Endothelial cell of umbilical vein (primary cell): ENCODE measurements at places on chromosomes 6 and 20.

GRCh38 chr6:149964308-149965193 lies 808 bp downstream of the ULBP1 start:
- peak; percentile 28 for DNase-seq

GRCh38 chr20:40571639-40572038 lies 117.4 kb downstream of the MAFB start:
- DNase-seq: no peak

DNA sequence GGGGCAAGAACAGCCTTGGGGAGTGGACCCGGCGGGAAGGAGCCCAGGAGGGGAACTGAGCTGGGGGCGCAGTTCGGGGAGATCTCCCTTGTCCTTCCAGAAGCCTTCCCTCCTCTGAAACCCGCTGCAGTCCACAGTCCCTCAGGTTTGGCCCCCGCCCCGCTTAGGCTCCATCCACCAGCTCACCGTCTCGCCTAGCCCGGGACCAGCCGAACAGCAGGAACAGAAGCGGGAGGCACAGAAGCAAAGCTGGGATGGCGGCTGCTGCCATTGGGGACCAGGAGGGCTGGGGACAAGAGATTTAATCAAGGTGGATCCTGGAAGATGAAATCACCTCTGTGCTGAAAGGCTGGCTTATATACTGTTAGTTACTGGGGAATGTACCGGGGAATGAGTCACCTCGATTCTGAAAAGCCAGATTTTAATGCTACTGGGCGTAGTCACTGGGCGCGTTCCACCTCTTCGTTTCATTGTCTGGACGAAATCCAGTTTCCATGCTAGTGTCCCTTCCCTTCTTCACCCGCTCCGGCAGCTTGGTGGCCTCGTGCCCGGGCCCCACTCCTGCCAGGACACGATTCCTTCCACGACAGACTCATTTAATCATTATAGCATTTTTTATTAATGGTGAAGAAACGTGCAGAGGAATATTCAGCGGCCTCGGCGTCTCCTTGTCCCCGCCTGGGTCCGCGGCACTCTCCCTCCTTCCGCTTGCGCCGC lies at the start of gene RAET1L:
TSS of gene RAET1L (minus strand) at position 332 of the 717 bp plus-strand sequence. CDS start at position 271, 61 bp downstream.
- DNase-seq: peak; percentile 35

GRCh38 chr6:165236326-165236725 lies 73.1 kb downstream of the C6orf118 start:
- no peak for DNase-seq

DNA sequence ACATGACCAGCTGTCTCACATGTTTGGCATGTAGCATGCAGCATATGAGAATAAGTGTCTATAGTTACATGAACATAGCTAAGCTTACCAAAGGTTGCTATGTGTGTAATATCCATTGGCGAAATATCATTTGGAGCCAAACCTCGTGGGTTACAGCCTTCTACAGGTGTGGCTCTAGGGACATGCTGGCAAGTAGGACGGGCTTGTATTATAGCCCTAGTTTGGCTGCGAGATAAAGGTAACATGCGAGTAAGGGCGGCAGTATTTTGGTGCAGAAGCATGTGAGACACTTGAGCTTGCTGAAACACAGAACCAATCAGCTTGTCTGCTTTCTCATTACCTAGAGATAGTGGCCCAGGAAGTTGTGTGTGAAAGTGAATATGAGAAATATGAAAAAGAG lies 6.5 kb upstream of the ABHD12 start:
- no peak for DNase-seq

DNA sequence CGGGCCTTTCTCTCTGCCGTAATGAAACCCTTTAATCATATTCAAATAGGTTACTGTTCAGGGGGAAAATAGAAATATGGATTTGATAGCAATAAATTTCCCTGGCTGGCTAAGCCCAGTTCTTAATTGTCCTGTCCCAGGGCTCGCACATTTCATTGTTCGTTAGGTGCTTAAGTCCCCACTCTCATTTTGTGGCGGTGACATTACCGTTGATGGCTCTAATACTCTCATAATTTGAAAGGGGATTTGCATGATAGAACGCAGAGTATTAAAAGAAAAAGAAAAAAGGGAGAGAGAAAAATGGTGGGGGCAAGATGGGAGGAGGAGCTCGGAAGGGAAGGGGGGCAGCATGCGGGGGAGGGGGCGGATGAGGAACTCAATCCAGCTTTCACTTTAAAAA lies 79.1 kb upstream of the FOXP4 start:
- no peak for DNase-seq

DNA sequence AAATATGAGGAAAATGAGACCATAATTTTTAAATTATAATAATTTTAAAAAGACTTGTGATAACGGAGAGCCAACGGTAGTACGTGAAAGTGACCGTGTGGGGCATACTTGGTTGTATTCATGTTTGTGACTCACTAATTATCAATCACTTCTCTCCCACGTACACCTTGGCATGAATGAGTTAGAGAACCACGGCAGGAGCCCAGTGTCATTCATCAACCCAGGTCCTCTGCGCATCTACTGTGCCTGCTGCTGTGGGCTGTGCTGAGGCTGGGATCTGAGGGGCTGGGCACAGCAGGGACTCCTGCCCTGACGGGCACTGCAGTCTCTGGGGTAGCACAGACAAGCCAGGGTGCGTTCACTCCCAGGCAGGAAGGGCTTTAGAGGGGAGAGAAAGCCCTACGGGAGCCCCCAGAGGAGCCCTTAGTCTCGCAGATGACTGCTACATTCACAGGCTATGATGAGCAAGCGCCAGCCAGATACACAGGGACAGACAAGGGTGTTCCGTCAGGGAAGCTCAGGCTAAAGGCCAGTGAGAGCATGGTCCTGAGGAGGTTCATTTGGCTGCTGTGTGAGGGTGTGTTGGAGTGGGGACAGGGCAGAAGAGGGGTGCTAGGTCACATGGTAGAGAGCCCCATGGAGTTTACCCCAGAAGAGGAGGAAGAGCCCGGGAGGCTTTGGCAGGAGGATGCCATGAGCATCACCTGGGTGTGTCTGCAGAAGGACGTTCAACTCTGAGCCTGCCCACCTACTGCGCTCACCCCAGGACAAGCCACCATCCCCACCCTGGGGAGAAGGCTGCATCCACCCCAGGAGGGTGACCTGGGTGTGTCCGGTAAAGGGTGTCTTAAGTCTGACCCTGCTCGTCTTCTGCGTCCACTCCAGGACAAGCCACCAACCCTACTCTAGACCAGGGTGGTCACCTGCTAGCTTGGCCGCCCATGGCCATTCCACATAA lies 8.2 kb upstream of the RPS6KA2 start:
- DNase-seq: no peak

GRCh38 chr6:21383450-21384085 lies 210.0 kb upstream of the SOX4 start:
- no peak for DNase-seq

- no peak for DNase-seq
Measured at GRCh38 chr6:165456286-165456685, 146.9 kb upstream of the C6orf118 start.

GRCh38 chr6:64874776-64875175 lies 832.2 kb downstream of the EYS start:
- DNase-seq: no peak

- no peak for DNase-seq
Measured at GRCh38 chr6:147005499-147005898, 198.7 kb upstream of the STXBP5 start.

DNA sequence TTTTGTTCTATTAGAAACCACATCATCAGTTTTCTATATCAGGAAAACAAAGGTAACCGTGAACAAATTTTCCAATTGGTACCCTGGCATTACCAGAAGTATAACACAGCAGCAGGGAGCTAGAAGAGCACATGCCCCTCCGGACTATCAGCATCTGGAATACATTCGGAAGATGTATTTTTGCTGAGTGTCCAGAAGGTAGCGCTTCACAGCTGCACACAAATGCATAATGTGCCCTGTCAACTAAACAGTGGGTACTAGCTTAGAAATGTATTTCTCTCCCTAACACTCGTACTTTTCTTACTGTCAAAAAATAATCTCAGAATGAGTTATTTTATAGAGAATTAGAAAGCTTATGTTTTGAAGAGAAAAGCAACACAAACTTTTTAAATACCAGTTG lies 77.6 kb downstream of the HUS1B start:
- DNase-seq: no peak
